ENCODE measurements at places on chromosomes 2 and 18.

DNA sequence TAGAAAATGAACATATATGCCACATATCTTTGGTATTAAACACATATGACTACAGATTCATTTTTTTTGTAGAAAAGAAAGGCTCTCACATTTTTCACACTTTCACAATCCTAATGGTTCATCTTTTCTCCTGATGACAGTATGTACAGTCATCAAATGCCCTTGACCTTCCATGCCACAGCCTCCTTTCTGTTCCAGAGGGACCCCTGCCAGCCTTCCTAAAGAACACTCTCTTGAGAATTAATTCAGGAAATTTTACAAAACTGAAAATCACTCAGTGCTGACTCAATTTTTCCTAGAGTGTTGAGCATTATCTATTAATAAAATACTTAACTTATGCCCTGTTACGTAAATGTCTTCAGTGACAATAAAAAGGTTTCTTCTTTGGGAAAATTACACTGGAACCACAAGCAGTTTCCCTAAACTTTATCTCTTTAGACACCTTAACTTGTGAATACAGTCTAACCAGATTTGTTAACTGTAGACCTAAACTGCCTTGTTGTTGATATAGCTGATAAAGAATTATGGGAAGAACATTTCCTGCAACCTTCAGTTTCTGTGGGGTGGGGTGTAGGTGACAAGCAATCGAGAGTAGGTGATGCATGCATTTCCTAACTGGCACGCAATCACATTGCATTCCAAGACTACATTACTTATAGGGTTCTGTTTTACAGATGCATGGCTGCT lies 15.3 kb upstream of the ACOXL start:
- DNase-seq = no peak

- DNase-seq = no peak
These were observed 114.0 kb downstream of the ACAA2 start for GRCh38 chr18:49699303-49699702.

GRCh38 chr2:85264471-85264870 lies 63.3 kb downstream of the TGOLN2 start:
- no peak for DNase-seq

- DNase-seq = no peak
These were observed 50.2 kb downstream of the TTC21B start for GRCh38 chr2:165903406-165903805.

GRCh38 chr2:43884689-43885088 lies 45.9 kb downstream of the ABCG8 start:
- DNase-seq = no peak

Data from SK-N-SH (cell line).